ENCODE measurements at places on chromosomes 7 and 10.

- no peak for DNase-seq
Observed at GRCh38 chr7:137091396-137091795, 222.9 kb downstream of the CHRM2 start.

GRCh38 chr7:128094686-128095085 is 63.4 kb upstream of the LRRC4 start:
- no peak for DNase-seq

DNA sequence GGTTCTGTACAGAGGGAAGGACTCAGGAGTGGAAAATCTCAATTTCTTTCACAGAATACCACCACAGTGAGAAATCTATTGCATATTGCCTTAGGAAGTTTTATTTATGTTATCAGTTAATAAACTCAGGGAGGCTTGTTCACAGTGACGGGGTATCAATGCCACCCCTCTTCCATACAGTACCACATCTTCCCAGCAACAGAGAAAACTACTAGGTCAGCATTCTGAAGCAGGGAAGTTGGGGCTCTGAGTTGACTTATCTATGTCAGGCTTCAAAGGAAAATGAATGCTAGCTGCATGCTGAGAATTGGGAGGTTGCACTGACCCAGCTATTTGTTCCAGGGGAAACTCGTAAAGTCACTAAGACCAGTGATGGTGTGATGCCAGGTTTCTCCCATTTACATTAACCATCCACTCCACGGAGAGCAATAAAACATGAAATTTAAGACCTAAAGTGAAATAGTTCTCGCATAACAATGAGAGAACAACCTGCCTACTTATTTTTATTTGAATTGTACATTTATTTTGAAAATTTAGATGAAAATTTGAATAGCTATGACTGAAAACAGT is 266.7 kb downstream of the RNLS start:
- DNase-seq = no peak

GRCh38 chr10:105398202-105398601 is 757.1 kb downstream of the SORCS3 start:
- DNase-seq = no peak

DNA sequence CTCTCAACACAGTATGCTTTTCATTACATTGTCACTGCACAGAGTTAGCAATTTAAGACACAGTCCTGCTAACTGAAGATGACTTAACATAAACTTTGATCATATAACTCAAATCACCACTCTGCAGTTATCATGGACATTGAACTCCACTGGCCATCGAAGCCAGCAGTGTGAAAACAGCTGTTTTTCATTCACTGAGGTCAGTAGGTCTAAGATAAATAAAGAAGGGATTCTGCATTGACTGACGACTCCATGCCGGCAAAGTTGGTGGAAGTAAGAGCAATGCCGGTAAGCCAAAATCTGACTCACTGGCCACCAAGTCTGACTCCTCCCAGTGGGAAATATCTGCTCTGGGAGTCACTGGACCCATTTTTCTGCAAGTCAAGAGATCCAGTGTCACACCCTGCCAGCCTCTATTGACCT is 449.9 kb upstream of the ANKRD30A start:
- DNase-seq = no peak

GRCh38 chr10:85168243-85168642 is 839.9 kb downstream of the CCSER2 start:
- no peak for DNase-seq
